ENCODE measurements at places on chromosomes 1 and 21.

GRCh38 chr21:17646790-17647189 lies 34.1 kb upstream of the BTG3 start:
- DNase-seq = no peak

DNA sequence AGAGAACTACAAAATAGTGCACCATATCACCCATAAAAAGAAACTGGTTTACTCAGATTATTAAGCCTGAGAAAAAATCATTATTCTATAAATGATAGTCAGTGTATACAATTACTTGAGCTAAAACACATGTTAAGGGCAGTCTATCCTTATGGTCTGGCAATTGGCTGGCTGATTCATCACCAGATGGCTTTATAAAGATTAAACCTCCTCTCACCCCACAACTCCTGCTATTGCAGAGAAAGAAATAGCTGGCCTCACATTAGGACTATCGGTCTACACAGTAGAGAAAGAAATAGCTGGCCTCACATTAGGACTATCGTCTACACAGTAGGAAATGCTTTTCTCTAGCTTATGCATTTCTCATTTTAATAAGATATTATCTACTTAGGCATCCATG lies 21.2 kb downstream of the CEP170 start:
- no peak for DNase-seq

GRCh38 chr1:224535641-224536040 lies 80.5 kb upstream of the CNIH3 start:
- no peak for DNase-seq

GRCh38 chr1:53285969-53286760 lies 41.7 kb downstream of the LRP8 start:
- DNase-seq = no peak

GRCh38 chr21:32597205-32597604 lies 11.9 kb upstream of the TCP10L start:
- no peak for DNase-seq

DNA sequence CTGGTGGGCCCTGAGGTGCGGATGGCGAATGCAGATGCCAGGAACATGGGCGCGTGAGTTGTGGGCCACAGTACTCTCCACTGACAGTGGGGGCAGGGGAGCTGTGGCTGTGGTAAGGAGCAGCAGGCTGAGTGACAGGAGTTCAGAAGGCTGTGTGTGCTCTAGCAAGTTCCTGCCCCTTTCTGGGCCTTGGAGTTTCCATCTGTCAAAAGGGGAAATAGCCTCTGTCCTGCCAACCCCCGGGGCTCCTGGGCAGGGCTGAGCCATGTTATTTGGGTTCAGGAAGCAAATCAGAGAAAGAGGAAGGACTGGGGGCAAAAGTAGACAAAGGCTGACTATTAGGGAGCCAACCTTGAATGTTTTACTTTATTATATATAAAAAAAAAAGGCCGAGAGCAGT lies 19.5 kb upstream of the MFN2 start:
- DNase-seq = no peak

- DNase-seq = no peak
Measured at GRCh38 chr21:43882952-43883545, 18.0 kb downstream of the AGPAT3 start.

DNA sequence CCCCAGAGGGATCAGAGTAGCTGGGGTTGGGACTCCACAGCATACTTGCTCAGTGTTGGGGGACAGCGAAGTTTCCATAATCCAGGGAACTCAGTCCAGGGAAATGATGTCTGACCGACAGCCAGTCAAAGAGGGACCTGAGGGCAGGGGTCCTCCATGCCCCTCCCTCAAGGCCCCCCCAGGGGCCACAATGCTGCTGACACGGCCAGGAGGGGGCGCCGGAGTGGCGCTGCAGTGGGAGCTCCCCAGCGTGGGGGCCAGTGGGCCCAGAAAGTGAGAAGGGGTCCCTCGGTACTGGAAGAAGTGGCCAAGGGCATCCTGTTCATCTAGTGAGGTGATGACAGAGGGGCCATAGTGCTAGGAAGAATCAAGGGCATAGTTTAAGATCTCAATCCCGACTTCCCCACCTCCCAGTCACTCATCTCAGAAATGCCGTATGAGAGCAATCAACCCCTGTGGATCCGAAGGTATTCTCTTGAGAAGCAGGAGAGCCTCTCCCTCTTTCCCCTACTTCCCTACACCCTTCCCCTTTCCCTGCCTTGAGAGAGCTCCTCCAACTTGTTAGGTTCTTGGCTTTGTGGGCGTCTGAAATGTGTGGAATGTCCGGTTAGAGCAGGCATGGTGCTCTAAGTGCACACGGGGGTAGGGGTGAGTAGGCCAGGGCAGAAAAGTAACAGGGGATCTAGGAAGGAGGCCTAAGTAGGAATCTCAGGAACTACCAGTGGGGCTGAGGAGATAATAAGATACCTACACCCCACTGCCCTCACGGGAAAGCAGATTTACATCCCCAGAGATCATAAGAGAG lies 4.1 kb downstream of the NUDT17 start:
- DNase-seq = no peak

DNA sequence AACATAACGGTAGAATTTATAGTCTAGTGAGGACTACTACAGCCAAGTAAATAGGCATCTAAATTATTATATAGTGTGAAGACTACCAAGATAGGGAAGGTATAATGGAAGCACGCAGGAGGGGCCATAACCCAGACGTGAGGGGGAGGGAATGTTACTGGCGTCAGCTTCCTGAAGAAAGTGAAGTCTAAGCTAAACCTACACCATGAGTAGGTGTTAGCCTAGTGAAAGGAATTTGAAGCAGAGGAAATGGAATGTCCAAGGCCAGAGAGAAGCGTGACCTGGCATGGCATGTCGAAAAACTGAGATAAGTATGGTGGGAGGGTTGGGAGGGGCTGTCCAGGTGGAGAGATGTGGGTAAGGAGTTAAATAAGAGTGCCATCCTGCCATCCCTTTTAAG lies 140.5 kb downstream of the SLC44A5 start:
- no peak for DNase-seq

GRCh38 chr1:110186558-110186957 lies 23.6 kb upstream of the KCNC4 start:
- no peak for DNase-seq

DNA sequence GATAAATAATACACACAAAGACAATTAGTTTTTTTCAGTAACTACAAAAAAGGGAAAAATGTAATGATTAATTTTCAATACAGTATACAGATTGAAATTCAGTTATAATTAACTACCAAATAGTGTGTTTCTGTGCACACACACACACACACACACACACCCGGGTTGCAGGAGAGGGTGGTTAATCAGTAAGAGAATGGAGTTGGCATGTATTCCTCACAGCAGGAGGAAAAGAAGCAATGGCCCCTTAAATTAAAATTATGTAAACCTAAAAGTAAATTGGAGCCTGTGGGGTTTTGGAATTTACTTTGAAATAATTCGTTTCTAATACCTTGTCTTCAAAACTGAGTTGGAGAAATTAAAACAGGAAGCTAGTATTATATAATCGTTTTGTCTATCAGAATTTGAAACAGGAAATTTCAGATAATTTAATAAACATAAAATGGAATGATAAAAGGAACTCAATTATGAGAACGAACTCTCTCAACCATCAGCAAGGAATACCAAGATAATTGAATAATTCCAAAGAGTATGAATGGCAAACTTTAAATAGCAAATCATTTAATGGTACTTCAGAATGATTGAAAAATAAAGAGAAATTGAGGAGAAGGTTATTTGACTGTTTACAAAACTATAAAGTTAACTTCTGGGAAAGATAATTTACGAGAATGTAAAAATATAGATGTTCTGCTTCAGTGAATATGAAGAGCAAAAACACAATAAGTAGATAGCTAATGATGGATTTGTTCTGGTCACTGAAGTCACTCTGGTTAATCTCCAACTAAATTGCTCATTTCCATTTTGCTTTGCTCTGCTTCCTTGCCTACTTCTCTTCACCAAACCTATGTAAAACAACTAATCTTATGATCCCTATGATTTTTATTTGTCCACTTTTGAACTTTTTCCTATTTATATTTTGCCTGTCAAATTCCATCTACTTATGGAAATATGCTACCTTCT lies 547.9 kb upstream of the ZP4 start:
- DNase-seq = no peak

GRCh38 chr1:164664127-164664526 lies 105.1 kb downstream of the PBX1 start:
- DNase-seq = no peak

- DNase-seq = no peak
Measured at GRCh38 chr1:191520345-191520744, 637.9 kb upstream of the RGS18 start.

GRCh38 chr1:84539972-84540371 lies 33.6 kb upstream of the GNG5 start:
- no peak for DNase-seq

GRCh38 chr1:178364782-178365181 lies 132.0 kb downstream of the CLEC20A start:
- no peak for DNase-seq

DNA sequence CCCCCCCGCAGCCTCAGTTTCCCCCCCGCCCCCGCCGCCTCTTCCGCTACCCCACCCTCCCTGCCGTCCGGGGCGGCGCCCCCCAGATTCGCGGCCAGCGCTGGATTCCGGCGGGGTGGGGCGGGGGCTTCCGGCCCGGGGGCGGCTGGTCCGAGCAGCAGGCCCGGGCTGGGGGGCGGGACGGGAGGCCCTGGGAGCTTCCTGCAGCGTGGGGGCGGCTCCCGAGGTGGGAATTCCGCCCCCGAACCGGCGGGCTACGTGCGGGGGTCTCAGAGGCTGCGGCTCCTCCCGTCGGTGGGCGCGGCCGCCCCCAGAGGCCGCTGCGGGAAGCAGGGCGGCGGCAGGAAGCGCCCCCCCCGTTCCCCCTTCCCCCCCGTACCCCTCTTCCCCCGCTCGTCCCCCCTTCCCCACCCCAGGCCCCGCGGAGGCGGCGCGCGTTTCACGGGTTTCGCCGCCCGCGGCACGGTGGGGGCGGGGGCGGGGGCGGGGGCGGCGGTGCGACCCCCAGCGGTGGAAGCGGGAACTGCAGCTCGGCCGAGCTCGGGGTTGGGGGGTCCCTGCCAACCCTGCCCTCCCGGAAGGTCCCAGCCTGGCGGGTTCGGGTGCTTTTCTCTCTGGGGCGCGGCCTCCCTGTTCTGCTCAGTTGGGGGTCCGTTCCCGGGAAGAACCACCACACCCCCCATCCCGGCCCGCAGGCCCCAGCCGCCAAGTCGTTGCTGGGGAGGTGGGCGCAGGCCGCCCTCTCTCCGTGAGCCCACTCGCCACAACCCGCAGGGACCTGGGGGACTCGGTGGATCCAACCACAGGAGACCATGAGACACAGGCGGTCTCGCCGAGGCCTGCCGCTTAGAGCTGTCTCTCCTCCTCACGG lies 76.3 kb downstream of the MORN1 start:
- no peak for DNase-seq

DNA sequence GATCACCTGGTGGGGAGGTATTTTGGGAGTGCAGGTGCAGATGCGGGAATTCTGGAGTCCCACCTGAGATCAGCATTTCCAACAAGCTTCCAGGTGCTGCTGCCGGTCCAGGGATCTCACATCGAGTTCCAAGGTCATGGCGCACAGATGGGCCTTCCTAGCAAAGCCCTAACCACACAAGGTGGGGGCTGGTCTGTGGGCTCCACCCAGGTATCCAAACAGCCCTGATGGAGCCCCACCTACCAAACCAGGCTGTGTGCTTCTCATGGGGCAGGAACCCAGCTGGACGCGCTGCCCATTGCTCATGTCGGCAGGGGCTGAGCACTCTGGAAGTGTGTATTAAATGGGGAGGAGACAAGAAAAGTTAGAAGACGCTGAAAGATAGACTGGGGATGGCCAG lies 35.0 kb upstream of the TMEM51 start:
- no peak for DNase-seq

- no peak for DNase-seq
Measured at GRCh38 chr1:198713081-198713480, 74.2 kb downstream of the PTPRC start.

- no peak for DNase-seq
Measured at GRCh38 chr1:57727121-57727520, 303.3 kb upstream of the DAB1 start.

DNA sequence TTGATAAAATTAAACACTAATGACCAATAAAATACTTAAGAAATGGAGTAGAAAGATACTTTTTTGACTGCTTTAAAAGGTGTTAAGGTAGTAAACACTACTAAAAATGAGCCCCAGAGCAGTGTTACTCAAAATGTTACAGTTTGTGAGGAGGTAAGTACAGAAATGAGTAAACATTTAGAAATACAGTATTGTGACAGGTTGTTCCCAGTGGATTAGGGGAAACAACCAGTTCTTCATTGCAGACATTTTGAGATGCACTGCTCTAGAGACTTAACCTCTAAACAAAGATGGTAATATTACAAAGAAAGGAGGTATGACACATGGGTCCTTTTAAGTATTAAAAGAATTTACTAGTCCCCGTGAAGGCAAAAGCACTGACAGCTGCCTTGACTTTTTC lies 12.7 kb downstream of the DHX9 start:
- no peak for DNase-seq

DNA sequence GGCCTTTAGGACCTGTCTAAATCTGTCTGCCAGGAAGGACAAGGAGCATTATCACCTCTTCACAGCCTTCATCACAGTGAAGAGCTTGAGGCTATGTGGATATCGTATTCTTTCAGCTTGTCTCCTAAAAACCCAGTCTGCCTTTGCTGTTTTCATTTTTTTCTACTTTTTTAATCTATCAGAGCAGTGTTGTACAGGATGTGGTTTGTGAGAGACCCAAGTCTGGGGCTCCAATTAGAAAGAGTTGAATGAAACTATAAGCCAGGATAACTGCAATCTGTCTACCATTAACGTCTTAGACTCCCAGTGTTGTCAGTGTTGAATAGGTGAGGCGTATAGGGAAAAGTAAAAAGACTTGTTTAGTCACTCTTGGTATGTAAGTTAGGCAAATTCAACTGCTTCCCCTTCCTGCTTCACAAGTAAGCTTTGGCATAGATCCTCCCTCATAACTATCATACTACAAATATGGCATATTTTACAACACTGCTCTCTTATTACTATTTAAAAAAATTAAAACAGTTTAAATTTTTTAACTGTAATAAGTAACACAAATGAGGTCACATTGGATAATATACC lies 1225.8 kb upstream of the PRMT6 start:
- no peak for DNase-seq

DNA sequence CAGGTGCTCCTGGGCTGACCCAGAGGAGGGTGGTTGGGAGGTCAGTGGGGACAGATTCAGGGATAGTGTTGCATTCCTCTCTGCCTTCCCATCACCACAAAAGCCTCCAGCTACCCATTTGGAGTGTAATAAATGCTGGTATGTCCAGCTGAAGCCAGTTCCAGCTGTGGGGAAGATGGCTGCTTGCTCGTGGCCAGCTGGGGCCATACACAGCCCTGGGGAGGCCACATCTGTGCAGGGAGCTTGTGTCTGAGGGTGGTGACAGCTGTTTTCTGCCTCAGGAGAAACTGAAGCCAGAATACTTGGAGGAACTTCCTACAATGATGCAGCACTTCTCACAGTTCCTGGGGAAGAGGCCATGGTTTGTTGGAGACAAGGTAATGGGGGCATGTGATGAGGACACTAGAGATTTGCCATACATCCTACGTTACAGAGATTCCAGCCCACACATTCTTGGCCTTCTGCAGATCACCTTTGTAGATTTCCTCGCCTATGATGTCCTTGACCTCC lies 2.7 kb downstream of the GSTM4 start:
- no peak for DNase-seq
